ENCODE measurements at places on chromosomes 5 and 9.

DNA sequence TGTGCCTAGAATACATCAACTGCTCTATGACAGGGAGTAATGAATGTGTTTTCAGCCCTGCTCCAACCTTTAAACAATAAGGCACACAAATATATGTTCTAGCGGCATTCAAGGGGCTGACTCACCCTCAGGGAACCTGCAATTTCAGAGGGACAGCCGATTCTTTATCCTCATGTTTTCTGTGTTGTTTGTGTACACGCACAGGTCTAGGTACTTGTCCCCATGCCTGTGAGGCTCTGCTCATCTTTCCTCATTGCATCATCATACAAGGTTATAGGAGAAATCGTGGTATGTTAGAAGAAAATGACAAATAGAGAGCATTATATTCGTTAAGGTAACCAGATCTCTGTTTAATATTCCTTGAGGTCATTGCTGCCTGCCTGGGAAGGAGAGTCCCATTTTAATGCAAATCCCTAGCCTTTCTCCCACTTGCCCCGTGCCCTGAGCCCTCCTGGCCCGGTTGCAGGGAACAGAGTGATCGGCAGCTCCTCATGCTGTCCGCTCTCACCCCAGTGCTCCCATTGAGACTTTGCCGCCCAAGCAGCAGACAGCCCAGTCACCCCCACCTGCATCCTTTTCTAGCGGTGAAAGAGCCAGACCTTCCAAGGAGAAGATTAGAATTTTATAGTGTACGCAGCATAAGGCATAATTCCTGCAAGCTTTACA, 14.6 kb downstream of the MAP1B start:
- no peak for DNase-seq

DNA sequence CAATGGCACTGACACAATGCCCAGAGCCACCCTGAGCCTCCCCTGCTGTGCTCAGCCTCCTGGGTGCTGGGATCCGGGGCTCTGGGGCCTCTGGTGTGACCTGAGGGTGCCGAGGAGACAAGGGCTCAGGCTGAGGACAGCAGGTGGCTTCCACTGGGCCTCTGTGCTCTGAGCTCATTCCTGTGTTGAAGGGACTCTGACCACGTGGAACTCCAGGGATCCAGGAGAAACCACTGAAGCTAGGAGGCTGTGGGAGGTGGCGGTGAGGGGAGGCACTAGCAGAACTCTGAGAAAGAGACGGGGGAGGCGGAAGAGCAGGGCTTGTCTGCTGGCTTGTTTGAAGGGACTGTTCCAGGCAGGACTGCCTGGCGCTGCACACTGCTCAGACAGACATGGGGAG, 318.7 kb upstream of the IRX1 start:
- DNase-seq = no peak

DNA sequence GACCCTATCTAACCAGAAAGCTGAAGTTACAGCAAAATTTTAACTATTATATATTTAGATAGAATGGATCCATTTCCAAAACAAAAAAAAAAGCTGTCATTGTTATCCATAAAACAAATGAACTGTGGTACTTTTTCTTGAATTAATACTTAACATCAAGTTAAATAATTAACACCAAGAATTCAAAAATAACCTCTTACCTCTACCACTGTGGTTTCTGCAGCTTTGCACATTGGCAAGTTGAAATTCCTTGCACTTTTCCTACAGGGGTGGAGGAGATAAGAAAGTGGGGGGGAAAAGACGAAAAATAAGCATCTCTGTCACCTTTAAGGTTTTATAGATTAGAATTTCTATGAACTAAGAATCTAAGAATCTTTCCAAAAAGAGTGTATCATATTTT, 30.0 kb downstream of the OXCT1 start:
- DNase-seq = no peak

GRCh38 chr5:36600917-36601527, 5.4 kb upstream of the SLC1A3 start:
- DNase-seq = no peak

DNA sequence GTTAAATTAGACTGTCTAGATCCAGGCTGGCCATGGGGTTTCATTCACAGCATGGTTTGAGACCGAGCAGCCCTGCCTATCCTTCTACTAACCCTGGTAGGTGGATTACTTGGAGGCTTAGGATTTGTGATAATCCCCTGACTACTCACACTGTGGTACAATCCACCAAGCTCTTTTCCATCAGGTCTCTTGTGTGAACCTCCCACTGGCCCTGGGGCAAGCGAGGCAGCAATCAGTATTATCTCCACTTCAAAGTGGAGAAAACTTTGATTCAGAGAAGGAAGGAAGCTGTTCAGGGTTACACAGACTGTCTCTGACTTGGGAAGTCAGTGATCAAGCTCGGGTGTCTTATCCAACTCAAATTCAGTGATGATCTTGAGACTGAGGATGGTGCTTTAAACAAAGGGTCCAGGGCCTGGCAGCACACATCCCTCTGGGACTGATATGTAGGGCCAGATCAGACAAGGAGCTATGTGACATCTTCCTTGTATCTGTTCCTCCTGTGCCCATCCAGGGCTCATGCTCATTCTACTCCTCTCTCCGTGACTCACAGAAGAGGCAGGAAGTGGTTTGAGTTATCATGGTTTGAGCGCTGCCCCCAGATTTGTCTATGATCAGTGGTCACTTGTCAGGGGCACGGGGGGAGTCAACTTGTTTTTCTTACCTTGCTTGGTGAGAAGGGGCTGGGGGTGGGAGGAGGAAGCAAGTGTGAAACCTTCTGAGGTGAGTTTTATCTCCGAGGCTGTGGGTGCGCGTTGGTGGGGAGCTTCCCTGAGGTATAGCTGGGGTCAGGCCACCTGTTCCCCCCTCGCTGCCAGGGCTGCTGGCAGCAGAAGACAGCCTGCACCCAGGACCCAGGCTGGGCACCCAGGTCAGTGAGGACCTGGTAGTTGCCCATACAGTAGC, 48.6 kb downstream of the RGS3 start:
- no peak for DNase-seq

- no peak for DNase-seq
Measured at GRCh38 chr9:445033-445432, 230.4 kb downstream of the DOCK8 start.

- DNase-seq = no peak
Measured at GRCh38 chr5:51382521-51383130, 622 bp upstream of the ISL1 start.

GRCh38 chr5:52692039-52692438, 95.7 kb upstream of the ITGA1 start:
- no peak for DNase-seq

- DNase-seq = no peak
Measured at GRCh38 chr9:83238871-83239640, 176.1 kb upstream of the RASEF start.

DNA sequence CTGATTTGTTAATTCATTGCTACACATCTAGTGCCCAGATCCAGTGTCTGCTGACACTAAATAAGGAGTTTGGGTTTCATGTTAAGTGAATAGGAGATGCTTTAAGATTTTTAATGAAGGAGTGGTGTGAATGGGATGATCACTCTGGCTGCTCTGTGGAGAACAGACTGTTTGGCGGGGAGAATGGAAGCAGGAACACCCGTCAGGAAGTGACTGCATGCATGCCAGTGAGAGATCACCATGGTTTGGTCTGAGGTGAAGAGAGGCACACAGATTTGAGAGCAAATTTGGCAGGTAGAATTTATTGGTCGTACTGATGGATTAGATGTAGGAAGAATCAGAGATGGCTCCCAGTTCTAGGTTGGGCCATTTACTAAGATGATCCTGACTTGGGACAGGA, 19.8 kb downstream of the ATP6V0E1 start:
- no peak for DNase-seq

DNA sequence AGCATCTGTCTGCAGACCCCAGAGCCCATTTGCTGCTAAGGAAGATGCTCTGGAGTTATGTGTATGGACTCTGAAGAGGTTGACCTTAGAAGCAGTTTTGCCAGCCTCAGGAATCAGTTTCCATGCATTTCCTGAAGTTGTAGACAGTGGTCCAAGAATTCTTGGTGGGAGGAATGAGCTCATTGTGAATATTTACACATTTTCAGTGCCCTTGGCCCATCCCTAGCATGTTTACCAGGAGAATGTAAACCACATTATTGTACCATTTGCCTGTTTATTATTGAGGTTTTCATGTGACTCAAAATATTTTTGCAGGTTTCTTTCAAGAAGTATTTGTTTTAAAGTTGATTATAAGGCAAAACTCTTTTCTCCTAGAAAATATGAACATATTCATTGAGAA, 93.8 kb downstream of the NXNL2 start:
- no peak for DNase-seq

DNA sequence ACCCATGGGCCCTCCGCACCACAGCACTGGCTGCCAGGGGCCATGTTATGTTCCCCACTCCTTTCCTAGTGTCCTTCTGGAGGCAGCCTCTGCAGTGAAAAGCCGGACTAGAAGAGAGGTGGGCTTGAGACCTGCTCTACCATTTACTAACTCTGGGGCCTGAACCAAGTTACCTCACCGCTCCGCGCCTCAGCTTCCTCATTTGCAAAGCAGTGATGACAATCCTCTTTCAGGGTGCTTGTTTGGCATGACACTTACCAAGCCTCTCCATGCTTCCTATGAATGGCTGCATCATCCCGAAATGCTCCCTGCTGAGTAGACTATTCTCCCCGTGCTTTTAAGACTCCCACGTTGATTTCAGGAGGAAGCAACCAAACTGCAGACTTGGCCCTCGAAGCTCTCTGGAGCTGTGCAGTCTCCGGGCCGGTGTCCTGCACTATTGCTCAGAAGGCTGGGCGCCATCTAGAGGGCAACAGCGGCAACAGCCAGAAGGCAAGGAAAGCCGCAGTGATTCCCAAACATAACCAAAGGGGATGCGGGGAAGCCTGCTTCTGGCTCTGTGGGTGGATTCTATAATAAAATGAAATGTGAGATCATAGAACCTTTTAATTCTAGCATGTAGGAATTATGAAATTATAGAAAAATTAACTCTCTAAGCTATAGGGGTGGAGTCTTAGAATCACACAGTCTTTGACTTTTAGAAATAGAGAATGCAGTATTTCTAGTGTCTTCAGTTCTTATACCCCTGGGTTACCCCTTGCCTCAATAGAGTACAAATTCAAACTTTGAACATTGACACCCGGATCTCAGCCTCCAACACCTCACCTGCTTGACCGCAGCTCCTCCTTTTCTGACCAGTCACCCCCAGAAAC, 599.8 kb upstream of the BRINP1 start:
- DNase-seq = no peak

DNA sequence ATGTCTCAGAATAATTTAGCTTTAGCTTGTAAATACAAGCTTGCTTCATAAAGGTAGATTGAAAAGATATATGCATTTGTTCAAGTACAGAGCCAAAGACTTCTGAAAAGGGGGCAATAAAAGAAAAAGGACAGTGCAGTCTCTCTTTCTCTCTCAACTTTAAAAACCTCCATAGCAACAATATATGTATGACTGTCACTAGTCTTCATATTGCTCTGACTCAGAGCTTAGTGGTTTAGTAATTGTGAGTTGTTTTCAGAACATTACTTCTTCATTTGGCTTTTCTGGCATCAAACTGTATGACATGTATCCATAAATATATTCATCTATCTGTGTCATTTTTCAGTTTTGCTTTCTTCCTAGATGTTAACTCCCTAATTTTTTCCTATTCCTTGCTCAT, 194.6 kb upstream of the KIF2A start:
- no peak for DNase-seq

DNA sequence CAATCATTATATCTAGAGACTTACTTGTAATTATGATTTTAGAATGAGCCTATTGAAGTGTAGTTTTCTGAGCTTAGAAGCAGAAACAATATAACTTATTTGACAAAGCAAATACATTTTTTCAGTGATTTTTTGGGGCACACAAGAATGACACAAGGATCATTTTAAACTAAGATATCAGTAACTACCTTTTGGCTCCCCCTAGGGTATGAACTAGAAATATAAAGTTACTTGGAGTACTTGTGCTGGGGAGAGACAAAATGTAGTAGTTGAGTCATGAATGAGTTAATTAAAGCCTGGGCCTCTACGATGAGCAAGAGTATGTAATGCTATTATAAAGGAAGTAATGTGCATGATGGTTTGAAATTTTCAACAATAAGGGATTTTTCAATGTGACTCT, 1244.1 kb upstream of the ACO1 start:
- DNase-seq = no peak

DNA sequence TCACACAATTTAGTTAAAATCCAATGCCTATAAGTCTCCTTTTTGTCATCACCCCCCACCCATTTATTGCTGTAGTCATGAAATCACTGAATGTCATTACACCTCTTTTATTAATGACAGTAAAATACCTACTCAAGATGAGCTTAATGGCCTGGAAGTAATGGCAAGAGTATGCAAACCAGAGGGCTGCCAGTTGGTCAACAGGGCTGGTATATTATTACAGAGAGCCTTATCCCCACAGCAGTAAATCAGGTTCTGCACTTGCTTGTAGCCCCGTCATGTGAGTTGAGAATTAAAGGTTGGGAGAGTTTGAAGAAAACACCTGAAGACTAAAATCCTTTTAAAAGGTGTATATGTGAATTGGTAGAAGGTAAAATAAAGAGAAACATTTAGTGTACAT, 372.4 kb downstream of the MAT2B start:
- no peak for DNase-seq

DNA sequence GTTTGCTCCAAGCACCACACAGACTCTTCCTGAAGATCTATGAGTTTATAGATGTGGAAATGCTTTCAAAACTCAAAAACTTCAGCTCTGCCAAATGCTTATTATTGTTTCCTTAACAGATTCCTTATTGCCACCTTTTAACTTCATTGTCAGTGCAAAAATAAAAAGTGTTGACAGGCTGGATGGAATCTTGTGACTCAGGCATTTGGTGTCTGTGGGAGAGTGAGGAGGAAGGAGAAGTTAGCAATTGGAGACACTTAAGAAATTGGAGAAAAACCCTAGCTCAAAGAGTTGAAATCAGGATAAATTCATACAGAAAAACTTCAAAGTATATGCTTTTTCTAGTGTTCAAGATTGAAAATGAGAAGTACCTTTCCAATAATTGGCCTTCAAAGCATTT, 140.6 kb upstream of the PUM3 start:
- DNase-seq = no peak

GRCh38 chr5:65157906-65158603, 323.7 kb downstream of the ADAMTS6 start:
- no peak for DNase-seq

- DNase-seq = no peak
Measured at GRCh38 chr9:107635803-107636174, 146.2 kb upstream of the KLF4 start.

DNA sequence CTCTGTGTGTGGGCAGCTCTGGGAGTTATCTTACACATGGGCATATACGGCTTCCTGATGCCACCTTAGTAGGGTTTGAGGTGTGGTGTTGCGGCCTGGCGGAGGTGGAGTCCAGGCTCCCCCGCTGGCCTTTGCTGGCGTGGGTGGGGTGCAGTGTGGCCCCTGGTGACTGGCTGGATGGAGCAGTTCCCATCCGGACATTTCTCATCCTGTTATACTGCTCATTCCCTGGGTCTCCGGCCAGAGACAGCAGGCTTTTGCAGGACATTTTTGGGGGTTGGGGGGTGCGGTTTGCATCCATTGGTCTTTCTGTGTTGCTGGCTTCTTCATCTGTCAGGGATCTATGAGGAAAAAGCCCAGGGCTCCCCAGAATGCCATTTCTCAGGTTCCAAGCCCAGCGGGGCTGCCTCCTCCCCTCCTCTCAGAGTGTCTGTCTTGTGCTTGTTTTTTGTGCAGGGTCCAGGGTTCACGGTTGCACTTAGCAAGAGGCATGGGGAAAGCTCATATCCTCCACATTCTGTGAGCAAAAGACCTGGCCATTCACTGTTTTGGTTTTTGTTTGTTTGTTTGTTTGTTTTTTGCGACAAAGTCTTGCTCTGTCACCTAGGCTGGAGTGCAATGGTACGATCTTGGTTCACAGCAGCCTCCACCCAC, 22.3 kb downstream of the NDUFS6 start:
- no peak for DNase-seq

GRCh38 chr5:170573114-170573513, 69.3 kb downstream of the KCNIP1 start:
- DNase-seq = no peak

All from NCI-H1930 (cell line).